Sciatic nerve (tissue), 2 donors: ENCODE measurements at places on chromosomes 2 and 18. TPM values are rescaled to one million over a fixed set of nuclear protein-coding genes. Genes with fewer than 3 reads are reported as not detected.

Gene CROCC2
- 0.18 TPM for total RNA-seq

Gene GALNT5
- 0.80 TPM for total RNA-seq

Gene CCDC85A
- total RNA-seq: 3.9 TPM

Gene C2orf78
- not detected for total RNA-seq

Gene SCYGR4
- total RNA-seq: not detected

Gene KIAA2012
- total RNA-seq: not detected

Gene POTEI
- 0.27 TPM for total RNA-seq

Gene GRB14
- total RNA-seq: 20.2 TPM

Gene IL36G
- not detected for total RNA-seq

Gene IL1R2
- total RNA-seq: 5.7 TPM

DNA sequence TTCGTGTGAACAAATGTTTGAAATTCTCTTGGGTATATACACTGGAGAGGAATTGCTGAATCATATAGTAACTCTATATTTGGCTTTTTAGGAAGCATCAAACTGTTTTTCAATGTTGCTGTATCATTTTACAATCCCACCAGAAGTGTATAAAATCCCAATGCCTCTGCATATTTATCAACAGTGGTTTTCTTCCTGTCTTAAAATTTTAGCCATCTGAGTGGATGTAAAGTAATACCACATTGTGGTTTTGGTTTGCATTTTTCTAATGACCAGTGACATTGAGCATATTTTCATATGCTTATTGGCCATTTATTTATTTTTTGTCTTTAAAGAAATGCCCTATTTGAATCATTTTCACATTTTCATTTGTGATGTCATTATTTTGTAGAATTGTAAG lies 22.8 kb upstream of the LRP1B start:
- DNase-seq: no peak

DNA sequence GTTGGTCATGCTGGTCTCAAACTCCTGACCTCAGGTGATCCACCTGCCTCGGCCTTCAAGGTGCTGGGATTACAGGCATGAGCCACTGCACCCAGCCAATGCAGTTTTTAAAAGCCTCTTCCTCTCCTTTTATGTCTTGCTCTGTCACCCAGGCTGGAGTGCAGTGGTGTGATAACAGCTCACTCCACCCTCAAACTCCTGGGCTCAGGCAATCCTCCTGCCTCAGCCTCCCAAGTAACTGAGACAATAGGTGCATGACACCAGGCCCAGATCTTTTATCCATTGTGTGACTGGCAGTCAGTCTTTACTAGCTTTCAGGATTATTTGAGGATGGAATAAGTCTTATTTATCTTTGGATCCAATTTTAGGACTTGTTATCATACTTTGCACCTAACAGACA lies 13.2 kb downstream of the KCTD18 start:
- no peak for DNase-seq

DNA sequence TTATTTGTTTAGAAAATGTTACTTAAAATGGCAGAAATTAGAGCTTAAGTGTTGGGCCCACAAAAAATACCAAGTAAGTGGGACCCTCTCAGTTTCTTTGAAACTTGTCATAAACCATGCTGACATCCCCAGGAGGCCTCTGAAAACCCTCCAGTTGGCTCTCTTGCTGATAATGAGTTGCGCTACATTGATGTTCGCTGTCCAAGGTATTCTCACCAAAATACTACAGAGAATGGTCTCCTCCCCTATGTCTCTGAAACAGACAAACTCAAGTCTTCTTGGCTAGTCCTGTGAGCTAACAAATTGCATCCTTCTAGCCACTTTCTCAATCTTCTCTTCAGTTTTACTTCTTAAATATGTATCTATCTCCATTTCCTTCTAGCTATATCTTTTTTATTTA lies 669.4 kb downstream of the IRS1 start:
- DNase-seq: no peak

- DNase-seq: no peak
Measured at GRCh38 chr2:5442736-5443135, 249.4 kb upstream of the SOX11 start.

DNA sequence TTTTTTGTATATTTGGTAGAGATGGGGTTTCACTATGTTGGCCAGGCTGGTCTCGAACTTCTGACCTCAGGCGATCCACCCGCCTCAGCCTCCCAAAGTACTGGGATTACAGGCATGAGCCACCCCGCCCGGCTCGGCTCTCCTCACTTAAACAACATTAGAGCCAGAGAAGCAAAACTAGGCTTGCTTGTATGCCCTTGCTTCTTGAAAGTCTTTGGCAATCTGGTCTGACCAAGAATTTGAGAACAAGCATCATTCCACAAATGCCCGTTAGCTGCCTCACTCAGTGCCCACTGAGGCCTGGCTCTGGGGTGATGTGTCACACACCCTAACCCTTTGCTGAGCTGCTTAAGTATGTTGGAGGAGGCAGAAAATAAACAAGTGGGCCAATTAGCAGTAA lies 33.5 kb downstream of the SOWAHC start:
- DNase-seq: no peak

- no peak for DNase-seq
Measured at GRCh38 chr2:54332386-54332785, 76.4 kb upstream of the TSPYL6 start.

- no peak for DNase-seq
Measured at GRCh38 chr2:38734299-38735058, 16.7 kb downstream of the SRSF7 start.

- no peak for DNase-seq
Measured at GRCh38 chr2:1550076-1550475, 136.8 kb downstream of the TPO start.

GRCh38 chr18:48453330-48454066 lies 44.3 kb upstream of the ZBTB7C start:
- DNase-seq: no peak

GRCh38 chr2:8171608-8172007 lies 510.2 kb upstream of the ID2 start:
- no peak for DNase-seq

DNA sequence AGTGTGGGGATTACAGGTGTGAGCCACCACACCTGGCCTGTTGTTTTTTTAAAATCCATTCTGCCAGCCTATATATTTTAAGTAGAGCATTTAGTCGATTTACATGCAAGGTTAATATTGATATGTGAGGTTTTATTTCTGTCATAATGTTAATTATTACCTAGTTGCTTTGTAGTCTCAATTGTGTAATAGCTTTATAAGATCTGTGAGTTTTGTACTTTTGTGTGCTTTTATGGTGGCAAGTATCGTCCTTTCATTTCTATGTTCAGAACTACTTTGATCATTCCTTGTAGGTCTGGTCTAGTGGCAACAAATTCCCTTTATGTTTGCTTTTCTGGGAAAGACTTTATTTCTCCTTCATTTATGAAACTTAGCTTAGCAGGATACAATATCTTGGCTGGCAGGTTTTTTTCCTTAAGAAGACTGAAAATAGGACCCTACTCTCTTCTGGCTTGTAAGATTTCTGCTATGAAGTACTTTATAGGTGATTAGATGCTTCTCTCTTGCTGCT lies 51.0 kb upstream of the FAM117B start:
- DNase-seq: no peak

DNA sequence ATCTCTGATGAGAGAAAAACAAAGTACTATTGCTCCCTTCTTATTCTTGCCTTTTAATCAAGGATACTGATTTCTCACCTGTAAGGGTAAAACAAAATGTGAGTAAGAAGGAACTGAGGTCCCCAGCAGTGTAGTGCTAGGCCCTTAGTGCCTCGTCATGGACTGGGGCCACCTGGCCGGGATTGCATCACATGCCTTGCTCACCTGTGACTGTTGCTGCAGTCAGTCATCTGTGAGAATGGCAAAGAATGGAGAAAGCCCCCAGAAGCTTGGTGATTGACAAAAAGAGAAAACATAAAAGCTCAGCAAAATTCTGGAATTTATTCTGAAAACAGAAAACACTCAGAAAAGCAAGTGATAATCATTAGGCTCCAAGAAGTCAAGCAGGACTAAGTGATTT lies 63.4 kb downstream of the SPATS2L start:
- no peak for DNase-seq

DNA sequence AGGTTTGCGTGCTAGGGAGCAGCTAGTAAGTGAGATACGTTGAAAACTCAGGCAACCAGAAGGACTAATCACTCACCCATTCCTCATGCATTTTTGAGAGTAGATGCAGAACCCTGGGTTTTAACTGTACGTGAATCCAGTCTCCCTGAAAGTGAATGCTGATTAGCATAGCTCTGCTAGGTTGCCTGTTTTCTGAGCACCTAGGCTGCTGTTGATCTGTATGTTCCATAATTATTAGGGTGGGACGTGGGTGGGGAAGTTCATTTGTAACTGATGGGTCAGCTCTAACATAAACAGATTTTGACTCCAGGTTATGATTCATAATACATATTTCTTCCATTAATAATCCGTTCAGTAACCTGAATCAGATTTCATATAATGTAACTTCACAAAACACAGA lies 379.0 kb upstream of the FANCL start:
- DNase-seq: no peak

- DNase-seq: no peak
Measured at GRCh38 chr18:45825258-45826044, at the start of gene SIGLEC15. Gene SIGLEC15, plus strand, starts transcription at chr18:45825675. Its CDS starts 54 bp downstream, at chr18:45825729.

- no peak for DNase-seq
Measured at GRCh38 chr2:85933753-85934594, 45.2 kb upstream of the ST3GAL5 start.

DNA sequence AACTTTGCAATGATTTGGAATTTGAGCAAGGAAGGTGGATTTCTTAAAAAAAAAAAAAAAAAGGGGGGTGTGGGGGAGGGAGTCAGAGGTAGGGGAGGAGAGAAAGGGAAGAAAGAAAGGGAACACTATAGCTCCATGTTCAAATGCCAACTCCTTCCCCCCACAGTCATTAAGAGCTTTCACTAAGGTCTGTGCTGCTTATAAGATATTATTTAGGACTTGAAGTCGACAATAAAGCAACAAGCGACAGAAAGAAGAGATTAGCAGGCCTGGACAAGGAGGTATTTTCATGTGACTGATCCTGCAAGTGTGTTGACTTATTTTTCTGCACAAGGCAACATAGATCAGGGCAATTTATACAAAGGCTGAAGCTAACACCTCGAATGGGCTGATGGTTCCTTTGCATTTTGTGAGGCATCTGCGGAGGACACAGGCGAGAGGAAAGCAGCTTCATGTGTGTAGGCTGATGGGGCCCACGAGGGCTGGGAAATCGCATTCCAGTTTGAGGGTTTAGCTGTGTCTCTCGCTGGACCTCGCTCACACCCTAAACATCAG lies 382.0 kb downstream of the SOX11 start:
- DNase-seq: no peak

DNA sequence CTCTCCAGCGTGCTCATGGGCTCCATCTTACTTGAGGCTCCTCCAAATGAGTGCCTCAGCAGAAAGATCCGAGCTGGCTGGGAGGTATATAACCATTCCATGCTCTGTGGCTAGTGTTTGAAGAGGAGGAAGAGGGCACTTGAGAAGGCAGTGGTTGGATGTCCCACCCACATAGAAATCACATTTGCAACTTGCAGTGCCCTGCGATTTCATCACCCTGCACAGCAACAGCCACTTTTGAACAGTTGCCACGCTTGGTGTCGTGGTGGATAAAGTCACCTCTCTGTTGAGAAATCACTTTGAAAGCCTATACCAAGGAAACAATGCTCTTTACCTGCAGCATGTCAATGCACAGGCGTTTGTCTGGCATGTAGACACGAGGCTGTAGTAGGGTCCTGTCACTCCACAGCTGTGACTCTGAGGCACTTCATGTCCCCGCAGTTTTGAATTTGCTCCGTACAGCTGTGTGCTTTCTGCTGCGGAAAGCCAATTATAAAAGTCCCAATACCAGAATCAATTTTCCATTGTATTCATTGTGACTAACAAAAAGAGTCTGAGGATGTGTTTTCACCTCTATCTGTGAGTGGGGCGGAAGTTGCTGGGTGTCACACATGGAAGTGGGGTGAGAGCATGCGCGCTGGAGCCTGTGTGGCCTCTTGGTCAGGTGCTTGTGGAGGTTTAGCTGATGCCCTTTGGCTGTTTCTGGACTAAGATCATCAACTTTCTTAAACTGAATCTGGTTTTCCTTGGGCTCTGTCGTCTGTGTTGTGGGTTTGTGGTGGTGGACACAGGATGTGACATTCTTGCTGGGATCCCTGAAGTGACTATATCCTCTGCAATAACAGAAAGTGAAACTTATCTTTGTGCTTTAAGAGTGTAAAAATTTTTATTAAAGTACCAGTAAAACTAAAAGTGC lies 2.8 kb downstream of the CNDP2 start:
- DNase-seq: peak; percentile 69

DNA sequence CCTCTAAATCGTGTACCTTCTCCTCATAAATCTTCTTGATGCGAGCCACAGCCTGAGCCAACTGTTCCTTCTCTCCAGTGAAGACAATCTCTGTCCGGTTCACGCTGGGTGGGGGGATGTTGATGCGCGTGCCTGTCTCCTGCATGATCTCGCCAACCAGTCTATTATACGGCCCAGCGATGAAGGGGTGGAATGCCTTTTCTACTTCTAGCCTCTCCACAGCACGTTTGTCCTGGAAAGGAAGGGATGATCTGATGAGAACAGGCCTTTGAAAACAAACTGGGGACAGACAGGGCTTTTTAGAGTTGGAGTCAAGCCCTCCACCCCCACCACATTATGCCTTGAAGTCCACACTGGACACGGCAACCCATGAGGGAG lies 59.3 kb downstream of the HDLBP start:
- peak; percentile 25 for DNase-seq

GRCh38 chr18:4455113-4455811 lies at the start of gene DLGAP1:
Gene DLGAP1, minus strand, starts transcription at chr18:4455307.
- no peak for DNase-seq

GRCh38 chr2:9712263-9712662 lies 81.5 kb upstream of the YWHAQ start:
- DNase-seq: no peak

DNA sequence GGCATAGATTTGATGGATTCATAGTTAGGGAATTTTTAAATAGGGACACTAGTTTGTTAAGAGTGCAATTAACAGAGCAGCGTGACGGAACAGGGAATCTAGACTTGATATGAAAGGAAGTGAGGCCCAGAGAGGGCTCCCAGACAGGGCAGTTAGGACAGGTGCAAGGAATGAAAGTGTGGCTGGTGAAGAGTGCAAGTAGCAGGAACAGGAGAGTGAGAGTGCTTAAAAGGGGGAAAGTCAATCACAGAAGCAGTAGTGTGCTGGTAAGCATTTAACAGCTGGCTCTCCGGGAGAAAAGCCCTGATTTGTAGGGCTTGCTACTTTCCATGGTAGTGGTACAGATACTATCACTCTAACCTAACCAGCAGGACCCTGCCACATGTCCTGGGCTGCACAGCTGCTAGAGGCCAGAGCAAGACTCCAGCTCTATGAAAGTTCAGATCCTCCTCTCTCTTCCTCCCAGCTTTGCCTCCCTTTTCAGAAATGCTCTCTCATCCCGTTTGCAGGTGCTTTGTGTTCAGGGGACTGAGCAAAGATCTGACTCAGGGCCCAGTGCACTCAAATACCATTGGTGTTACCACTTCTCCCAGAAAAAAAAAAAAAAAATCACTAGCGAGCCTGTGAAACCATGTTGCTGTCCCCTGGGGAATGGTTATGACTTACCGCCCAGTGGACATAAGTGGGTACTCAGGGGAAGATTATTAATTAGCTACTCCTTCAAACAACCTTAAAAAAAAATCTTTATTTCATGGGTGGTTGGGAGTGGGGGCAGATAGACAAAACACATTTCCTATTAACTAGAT lies 18.1 kb upstream of the GCFC2 start:
- no peak for DNase-seq

GRCh38 chr2:98134172-98135005 lies 47.4 kb downstream of the VWA3B start:
- no peak for DNase-seq

- DNase-seq: no peak
Measured at GRCh38 chr2:38353402-38353801, 23.7 kb downstream of the ATL2 start.

GRCh38 chr2:1648241-1649102 lies 95.8 kb downstream of the PXDN start:
- DNase-seq: no peak
